Osteocyte (in vitro differentiated cells): ENCODE measurements at places on chromosomes 16 and 17.

GRCh38 chr17:76816590-76817135, 51.5 kb upstream of the MGAT5B start:
- no peak for DNase-seq
- no peak overlapping the region for H3K27ac ChIP-seq
- peaks cover 2% of the 10 kb centered on the region for H3K4me1 ChIP-seq
- H3K36me3 ChIP-seq: no peaks in the 10 kb centered on the region
- H3K4me3 ChIP-seq: no peak overlapping the region

DNA sequence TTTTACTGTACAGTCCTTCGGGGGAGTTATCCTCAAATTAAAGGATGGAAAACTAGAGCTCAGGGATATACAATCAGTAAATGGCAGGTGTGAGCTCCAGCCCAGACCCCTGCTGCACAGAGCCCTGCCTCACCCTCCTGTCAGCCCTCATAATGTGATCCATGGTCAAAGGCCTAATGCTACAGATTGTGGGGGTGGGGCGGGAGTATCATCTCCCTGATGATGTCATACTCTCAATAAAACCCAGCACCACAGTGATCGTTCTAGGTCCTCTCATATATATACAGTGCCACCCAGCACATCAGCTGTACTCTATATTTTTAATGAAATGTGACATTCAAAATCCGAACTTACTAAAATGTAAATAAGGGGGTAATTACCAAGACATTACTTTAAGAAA, 61.5 kb downstream of the SLC39A11 start:
- no peak overlapping the region for H3K4me3 ChIP-seq
- H3K36me3 ChIP-seq: peaks cover 17% of the 10 kb centered on the region
- H3K4me1 ChIP-seq: peaks cover 42% of the 10 kb centered on the region
- H3K27ac ChIP-seq: no peak overlapping the region

GRCh38 chr17:82021900-82022309, 773 bp downstream of the CENPX start:
- peak overlapping the region; percentile 59 for H3K27ac ChIP-seq
- peak overlapping the region; percentile 77 for H3K4me3 ChIP-seq
- DNase-seq: no peak
- H3K27me3 ChIP-seq: no peaks in the 10 kb centered on the region
- H3K4me1 ChIP-seq: peaks cover 22% of the 10 kb centered on the region

DNA sequence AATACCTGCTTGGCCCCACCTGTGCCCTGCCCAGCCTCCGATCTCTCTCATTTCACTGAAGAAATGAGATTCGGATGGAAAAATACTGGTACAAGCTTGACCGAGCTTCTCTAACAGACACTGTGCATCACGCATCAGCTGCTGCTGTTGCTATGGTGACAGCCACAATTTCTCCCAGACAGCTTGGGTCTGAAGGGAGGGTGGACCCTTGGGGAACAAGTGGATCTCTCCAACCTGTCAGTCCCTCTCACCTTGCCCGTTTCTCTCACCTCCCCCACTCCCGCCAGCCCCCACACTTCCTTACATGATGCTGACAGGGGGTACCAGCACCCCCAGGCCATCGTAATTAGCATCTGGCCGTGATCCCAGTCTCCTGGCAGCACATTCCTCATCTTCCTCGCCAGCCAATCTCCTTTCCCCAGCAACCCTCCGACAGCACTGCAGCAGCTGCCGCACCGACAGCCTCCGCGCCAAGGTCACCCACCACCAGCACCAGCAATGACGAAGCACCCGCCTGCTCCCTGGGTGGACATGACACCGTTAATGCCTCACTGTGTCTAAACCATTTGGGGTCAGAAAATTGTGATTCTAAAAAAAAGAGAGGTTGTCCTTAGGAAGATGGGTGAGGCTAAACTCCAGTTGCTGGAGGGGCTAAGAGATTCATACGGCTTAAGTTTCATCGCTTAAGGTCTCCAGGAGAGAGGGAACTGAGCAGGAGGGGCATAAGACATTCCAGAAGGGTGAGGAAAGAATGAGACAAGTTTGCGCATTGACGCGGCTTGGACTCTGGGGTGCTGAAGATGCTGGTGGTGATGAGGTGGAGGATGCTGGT, 58.6 kb upstream of the TNRC6A start:
- peaks cover 32% of the 10 kb centered on the region for H3K4me1 ChIP-seq
- no peaks in the 10 kb centered on the region for H3K27me3 ChIP-seq
- peak overlapping the region; percentile 99 for H3K27ac ChIP-seq
- peak overlapping the region; percentile 40 for H3K4me3 ChIP-seq
- DNase-seq: peak; percentile 89

GRCh38 chr17:58416937-58417299, 416 bp downstream of the RNF43 start:
- no peaks in the 10 kb centered on the region for H3K36me3 ChIP-seq
- H3K4me1 ChIP-seq: peaks cover 6% of the 10 kb centered on the region
- H3K27me3 ChIP-seq: peaks cover 58% of the 10 kb centered on the region

GRCh38 chr16:70683146-70683944, 2.5 kb downstream of the MTSS2 start:
- peaks cover 59% of the 10 kb centered on the region for H3K4me1 ChIP-seq
- H3K27ac ChIP-seq: peak overlapping the region; percentile 73
- no peaks in the 10 kb centered on the region for H3K27me3 ChIP-seq
- H3K4me3 ChIP-seq: peak overlapping the region; percentile 82
- DNase-seq: no peak
- H3K36me3 ChIP-seq: peaks cover 3% of the 10 kb centered on the region

DNA sequence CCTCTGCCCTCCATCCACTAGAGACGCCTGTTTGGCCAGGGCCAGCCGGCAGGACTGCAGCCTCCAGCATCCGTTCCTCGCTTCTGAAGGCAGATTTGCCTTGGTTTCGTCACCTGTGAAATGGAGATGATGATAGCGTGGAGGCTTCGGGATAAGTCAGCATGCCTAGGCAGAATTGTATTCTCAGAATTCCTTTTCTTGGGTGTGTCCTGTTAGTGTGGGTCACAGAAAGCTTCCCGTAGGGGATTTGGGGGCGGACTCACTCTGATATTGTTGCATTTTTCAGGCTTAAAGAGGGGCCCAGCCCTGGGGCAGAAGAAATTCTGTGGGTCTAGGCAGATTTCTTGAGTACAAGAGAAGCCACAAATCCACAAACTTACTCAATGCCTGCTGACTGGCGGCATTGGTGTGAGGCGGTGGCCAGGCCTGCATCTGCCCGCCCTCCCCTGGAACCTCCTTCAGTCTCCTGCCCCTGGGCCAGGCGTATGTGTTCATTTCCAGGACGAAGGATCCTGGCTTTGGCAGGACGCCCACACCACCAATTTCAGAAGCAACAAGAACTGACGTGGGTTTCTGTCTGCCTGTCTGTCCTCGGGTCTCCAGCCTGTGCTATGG, 17.6 kb downstream of the CCDC42 start:
- DNase-seq: no peak
- H3K27ac ChIP-seq: no peak overlapping the region
- H3K36me3 ChIP-seq: no peaks in the 10 kb centered on the region

GRCh38 chr16:50257876-50258275, 8.5 kb upstream of the ADCY7 start:
- no peak overlapping the region for H3K27ac ChIP-seq
- no peak overlapping the region for H3K4me3 ChIP-seq

DNA sequence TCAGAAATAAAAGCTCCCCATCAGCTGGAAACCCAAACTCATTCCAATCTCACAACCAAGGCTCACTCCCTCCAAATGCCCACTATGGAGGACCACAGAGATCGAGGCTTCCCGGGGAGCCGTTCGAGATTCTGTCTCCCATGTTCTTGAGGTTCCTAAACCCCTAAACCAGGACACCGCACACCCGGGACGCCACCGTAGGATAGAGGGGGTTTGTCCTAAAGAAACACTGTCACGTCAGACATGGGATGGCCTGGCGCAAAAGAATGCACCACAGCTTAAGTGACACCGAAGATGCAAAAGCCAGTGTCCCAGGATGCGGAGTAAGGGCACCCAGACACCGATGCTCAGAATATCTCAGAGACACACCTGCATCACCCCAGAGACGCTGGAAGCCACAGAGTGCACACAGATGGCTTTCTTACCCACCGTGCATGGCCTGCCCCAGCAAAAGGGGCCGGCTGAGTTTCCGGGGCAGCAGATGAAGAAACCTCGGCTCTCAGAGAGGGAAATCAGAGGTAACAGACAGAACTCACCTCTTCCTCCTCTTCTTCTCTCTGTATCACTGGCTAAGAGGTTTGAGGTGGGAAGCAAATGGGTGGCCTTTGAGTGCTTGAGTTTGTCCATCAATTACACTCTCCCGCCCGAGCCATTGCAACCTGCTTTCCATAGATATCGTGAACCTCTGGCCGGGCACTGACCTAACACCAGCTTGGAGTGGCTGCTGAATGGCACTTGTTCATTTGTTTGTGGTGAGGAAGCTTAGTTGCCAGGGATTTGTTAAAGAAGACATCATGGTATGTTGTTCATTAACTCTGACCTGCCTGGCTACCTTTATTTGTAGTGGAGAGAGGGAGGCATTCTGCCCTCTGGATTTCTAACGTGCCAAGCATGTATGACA, 65.1 kb upstream of the TNRC6C start:
- H3K36me3 ChIP-seq: no peaks in the 10 kb centered on the region
- no peak overlapping the region for H3K4me3 ChIP-seq
- peaks cover 25% of the 10 kb centered on the region for H3K27me3 ChIP-seq
- no peak for DNase-seq
- H3K27ac ChIP-seq: no peak overlapping the region

- peak overlapping the region; percentile 99 for H3K4me3 ChIP-seq
- peaks cover 60% of the 10 kb centered on the region for H3K4me1 ChIP-seq
- no peak for DNase-seq
- no peaks in the 10 kb centered on the region for H3K27me3 ChIP-seq
- peaks cover 6% of the 10 kb centered on the region for H3K36me3 ChIP-seq
- H3K27ac ChIP-seq: peak overlapping the region; percentile 95
Measured at GRCh38 chr17:21039839-21040575, 2.8 kb downstream of the USP22 start.

DNA sequence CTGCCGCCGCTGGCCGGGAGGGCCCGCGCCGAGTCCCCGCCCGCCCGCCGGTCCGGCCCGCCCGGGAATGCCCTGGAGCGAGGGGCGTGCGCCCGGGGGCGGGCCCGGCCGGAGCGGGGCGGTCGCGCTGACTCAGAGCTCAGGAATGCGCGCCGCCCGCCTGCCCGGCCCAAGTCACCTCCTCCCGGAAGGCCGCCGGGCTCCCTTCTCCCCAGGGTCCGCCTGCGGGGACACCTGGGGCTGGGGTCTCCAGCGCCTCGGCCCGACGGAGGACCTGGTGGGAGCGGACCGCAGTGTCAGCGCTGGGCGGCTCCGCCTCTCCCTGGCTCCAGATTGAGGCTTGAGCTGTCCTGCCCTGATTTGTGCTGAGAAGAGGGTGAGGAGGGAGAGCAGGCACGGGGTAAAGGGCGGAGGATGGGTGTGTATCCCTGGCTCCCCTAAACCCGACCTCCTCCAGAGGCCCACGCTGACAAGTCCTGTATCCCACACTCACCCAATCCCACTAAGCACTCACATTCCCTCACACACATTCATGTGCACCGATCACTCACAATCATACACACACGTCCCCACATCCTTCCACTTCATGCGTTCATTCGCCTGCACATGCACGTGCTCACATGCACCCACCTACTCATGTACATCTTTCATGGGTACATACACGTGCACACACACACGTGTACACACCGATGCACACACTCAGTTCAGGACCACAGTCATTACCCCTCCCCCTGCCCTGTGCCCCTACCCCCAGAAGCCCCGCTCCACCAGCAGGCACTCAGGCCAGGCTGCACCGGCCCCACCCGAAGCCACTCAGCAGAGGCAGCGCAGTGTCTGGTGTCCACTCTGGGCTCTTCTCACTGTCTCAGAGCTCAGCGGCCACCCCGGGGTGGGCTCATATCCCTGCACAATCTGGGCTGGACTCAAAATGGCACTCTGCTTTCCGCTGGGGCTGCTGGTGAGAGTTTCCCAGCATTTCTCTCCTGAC, at the start of gene RHBDF1:
Gene RHBDF1 (minus strand): TSS at position 71 of the 988 bp plus-strand sequence. CDS start 7,616 bp downstream, outside the sequence.
- H3K4me3 ChIP-seq: peak within 1 kb of the TSS; percentile 82
- no peaks in the 10 kb centered on the region for H3K27me3 ChIP-seq
- peak within 1 kb of the TSS; percentile 90 for H3K27ac ChIP-seq
- no peak for DNase-seq

GRCh38 chr17:76791053-76791980, 53.4 kb downstream of the MFSD11 start:
- H3K27me3 ChIP-seq: no peaks in the 10 kb centered on the region
- H3K27ac ChIP-seq: peak overlapping the region; percentile 83
- no peaks in the 10 kb centered on the region for H3K36me3 ChIP-seq
- DNase-seq: no peak
- H3K4me1 ChIP-seq: peaks cover 22% of the 10 kb centered on the region
